ENCODE measurements at places on chromosomes 13 and 19.

GRCh38 chr19:18943465-18943864 is 2.4 kb upstream of the HOMER3 start:
- DNase-seq = no peak

DNA sequence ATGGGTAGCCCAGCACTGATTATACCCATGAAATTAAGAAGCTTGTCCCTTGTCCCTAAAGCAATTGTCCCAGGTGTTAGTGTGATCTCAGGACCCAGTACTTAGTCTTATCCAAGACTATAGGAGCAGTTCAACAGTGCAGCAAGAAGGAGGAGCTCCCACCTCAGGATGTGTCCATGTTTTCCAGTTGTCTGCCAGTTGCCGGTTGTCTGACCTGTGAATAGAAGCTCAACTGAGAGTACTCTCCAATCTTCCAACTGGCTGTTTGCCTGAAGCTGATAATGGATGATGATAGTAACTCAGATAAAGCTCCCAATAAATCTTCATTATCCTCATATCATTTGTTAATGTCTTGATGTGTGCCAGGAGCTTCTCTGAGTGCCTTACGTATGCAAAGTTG is 107.2 kb upstream of the HTR2A start:
- no peak for DNase-seq

- DNase-seq = no peak
Observed at GRCh38 chr19:7554990-7555864, 19.7 kb downstream of the PNPLA6 start.

DNA sequence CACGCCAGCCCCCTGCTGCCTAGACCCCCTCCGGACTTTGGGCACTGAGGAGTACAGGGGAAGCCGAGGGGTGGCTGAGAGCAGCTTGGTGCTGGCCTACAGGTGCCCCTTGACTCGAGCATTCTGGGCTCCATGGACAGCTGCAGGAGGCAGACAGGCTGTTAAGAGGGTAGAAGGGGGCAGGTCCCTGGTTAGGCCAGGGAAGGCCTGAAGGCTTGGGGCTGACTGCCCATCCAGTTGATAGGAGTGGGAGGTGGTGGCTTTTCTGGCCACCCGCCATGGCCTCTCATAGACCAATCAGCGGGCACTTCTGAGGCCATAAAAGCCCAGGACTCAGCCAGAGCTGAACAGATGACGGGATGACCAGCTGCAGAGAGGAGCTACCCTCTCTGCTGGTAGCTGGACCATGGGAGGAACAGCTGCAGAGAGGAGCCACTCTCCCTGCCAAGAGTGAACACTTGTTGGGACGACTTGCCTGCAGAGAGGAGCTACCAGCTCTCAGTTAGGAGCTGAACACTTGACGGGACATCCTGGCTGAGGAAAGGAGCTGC is 10.7 kb upstream of the SUPT20H start:
- no peak for DNase-seq

- DNase-seq = no peak
Observed at GRCh38 chr19:36488118-36488845, 1.1 kb downstream of the ZNF566 start.

- DNase-seq = no peak
Observed at GRCh38 chr13:29185926-29186325, 365.8 kb downstream of the MTUS2 start.

DNA sequence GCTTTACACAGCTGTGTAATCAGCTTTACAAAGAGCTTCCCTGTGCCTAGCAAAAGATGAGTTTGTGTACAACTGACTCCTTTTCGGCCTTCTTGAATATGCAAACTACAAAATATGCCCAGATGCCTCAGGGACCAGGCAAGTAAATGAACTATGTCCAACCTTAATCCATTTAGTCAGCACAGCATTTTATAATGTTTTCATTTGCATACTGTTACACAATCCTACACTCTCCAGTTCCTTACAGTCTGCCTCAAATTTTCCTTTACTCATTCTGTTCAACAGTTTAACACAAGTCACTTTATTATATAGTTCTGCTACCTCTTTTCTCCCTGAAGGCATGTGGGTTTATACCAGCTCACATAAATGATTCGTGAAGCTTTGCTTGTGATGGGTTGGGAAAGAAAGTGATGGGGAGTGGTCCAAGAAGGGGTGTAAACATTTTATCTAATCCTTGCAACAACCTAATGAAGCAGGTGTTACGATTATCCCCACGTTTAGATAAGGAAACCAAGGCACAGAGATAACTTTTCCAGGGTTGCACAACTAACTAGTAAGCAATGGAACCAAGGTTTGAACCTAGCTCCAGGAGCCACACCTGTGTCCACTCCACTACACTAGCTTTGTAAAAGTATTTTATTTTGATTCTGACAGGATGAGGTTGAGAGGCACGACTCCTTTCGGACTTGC is 3.3 kb upstream of the USP12 start:
- no peak for DNase-seq

DNA sequence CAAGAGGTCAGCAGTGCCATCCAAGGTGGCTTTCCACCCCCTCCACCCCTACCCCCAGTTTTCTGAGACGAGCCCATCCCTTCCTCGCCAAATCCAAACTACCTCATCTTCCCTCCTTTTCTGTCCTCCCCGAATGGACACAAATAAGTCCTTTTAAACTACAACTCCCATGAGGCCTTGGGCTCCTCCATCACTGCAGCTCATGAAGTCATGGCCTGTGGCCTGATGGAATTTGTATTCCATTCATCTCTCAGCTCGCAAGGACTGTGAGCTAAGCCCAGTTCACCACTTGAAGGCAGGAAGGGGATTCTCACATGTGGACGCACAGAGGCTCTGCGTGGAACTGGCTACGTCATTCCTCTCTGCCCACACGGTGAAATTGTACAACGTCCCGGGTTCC is 12.5 kb downstream of the PTPRH start:
- no peak for DNase-seq

GRCh38 chr13:99960663-99961311 is 10.8 kb downstream of the ZIC5 start:
- no peak for DNase-seq

- DNase-seq = no peak
Observed at GRCh38 chr19:31355665-31356289, 6.5 kb upstream of the TSHZ3 start.

- DNase-seq = no peak
Observed at GRCh38 chr13:53152057-53152421, 123.4 kb downstream of the OLFM4 start.

- DNase-seq = no peak
Observed at GRCh38 chr13:99376132-99376531, 68.9 kb upstream of the GPR183 start.

- no peak for DNase-seq
Observed at GRCh38 chr13:111919849-111920248, 147.1 kb upstream of the SOX1 start.

GRCh38 chr19:33500586-33500985 is 21.0 kb downstream of the PEPD start:
- no peak for DNase-seq

GRCh38 chr13:28545583-28546333 is 50.8 kb upstream of the FLT1 start:
- DNase-seq = no peak

- no peak for DNase-seq
Observed at GRCh38 chr13:46111151-46111550, 6.3 kb upstream of the CPB2 start.

DNA sequence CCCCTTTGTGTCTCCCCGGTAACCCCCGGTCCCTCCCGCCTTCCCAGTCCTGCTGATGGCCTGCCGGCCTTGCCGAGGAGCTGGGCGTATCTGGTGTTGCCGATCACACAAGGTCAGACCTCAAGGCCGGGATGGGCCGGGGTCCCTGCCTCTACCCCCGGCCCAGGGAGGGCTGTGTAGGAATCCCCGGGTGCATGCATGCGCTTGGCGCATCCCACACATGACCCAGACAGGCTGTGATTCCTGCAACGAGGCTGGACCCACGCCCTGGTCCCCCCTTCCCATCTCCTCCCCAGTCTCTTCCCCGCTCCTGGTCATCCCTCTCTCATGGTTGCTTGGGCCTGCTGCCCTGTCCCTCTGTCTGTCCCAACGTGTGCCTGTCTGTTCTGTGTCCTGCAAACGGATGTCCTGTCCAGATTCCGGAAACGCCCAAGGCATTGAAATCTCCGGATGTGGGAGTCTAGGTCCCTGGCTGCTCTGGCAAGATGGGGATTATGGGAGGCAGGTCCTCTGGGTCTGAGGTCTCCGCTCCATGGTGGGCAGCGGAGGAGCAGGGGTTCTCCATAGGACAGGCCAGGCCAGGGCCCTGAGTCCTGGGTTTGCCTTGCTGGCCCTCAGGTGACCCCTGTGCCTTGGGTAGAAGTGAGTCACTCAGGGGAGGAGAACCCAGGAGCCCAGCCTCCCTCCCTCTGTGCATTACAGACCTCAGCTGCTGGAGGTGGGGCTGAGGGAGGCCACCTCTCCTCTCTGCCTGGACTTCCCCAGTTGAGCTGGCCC is 1.6 kb downstream of the PKN1 start:
- peak; percentile 23 for DNase-seq

DNA sequence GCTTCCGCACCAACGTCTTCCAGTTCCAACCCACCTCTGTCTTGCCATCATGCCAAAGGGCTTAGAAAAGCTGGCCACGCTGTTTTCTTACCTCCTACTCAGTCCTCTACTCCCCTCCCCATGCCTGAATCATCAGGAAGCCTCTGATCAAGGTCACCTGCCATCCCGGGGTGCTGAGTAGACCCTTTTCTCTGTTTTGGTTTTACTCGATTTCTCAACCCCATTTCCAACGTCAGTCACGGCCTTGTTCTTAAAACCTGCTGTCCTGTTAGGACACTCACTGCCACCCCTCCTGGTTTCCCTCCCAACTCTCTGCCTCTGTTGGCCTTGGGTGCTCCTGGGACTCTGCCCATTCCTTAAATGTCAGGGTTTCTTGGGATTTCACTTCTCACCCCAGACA is 350.1 kb downstream of the FOXO1 start:
- no peak for DNase-seq

DNA sequence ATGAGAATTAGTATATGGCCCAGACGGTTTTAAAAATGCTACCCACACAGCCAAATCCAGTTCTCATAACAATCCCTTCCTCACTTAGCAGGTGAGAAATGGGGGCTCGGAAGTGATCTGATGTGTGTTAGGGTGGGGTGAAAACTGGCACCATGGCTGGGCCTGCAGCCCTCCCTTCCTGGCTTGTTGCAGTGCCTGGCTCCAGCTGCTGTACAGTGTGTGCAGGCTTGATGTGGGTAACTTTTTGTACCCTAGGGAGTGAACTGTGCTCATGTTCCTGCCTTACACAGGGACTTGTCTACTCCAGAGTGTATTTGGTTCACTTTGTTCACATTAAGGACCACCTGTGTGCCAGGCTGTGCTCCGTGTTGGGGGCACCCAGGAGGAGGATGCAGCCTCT is 177.2 kb downstream of the LMO7 start:
- DNase-seq = no peak

- DNase-seq = no peak
Observed at GRCh38 chr13:51920267-51920666, 58.5 kb downstream of the CCDC70 start.

DNA sequence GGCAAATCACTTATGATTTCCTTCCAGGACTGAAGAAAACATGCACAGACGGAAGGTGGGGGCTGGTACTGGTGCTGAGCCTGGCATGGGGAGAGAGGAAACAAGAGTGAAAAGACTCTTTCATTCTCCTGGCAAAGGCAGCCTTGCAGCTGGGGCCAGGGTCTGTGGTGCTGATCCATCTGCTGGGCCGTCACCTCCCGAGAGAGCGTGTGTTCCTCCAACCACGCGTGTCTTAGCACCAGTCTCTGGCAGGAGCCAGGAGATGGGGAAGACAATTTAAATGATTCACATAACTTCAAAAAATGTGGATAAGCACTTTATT is 23.9 kb upstream of the SPART start:
- no peak for DNase-seq

GRCh38 chr13:71117920-71118319 is 749.1 kb downstream of the DACH1 start:
- no peak for DNase-seq

DNA sequence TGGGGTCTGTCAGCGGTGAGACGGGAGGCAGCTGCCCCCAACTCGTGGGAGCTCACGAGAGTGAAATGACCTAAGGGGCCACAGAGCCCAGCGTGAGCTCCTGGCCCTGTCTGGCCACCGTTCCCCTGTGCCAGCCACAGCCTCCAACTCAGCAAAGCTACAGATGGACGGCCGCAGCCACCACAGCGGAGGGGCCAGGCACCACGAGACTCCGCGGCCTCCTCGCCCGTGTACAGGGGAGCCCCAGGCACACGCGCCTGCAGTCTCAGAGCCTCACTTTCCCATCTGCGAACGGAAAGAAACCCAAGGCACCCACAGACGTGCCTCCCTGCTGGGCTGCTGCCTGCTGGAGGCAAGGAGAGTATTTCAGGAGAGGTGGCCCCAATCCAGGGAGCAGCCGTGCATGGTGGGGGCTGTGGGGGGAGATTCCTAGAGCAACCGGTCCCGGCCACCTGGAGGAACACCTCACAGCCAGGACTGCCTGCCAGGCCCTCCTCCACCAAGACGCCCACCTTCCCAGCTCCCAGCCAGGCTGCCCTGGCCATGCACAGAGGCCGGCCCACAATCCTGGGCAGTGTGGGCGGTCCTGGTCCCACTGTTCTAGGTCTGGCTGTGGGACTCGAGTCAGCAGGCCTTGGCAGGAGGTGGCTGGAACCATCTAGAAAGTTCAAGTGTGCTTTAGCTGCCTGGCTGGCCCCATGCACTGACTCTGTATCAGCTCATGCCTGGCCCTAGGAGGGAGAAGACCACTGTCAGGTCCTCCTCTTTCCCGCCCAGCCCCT is 1.9 kb downstream of the MKNK2 start:
- no peak for DNase-seq

DNA sequence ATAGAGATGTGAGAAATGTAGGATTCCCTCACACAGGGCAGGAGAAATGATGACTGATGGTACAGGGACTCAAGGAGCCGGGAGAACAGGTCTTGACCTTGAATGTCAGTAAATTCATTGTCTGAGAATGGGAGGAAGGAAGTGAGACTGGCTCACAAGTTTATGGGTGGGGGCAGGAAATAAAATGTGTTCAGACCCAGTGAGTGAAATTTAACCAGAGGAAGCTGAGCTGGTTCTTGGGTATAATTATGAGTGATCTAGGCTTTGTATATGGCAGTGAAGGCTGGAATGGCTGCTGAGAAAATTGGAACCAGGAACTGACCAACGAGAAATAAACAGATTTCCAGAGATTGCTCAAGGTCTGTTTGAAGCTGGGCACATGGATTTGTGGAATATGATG is 6.3 kb upstream of the IGSF23 start:
- DNase-seq = no peak

DNA sequence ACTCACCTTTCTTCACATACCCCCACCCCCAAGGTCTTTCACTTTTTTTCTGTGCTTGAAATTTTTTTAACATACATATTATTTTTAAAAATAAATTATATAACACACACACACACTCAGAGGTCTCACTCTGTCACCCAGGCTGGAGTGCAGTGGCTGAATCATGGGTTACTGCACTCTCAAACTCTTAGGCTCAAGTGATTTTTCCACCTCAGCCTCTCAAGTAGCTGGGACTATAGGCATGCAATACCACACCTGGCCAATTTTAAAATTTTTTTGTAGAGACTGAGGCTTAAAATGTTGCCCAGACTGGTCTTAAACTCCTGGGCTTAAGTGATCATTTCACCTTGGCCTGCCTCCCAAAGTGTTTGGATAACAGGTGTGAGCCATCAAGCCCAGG is 32.9 kb upstream of the ZNF429 start:
- DNase-seq = no peak

GRCh38 chr13:113992276-113993005 is 18.6 kb upstream of the C13orf46 start:
- no peak for DNase-seq

- peak; percentile 67 for DNase-seq
Observed at GRCh38 chr19:13850910-13851733, 25.8 kb upstream of the NANOS3 start.

Data from CD4-positive, alpha-beta T cell (primary cell).